ENCODE measurements at places on chromosomes 1 and 21.

GRCh38 chr1:165875171-165875570, 47.8 kb downstream of the UCK2 start:
- no peaks in the 10 kb centered on the region for H3K27me3 ChIP-seq
- no peak for DNase-seq
- no peak overlapping the region for H3K4me3 ChIP-seq
- H3K4me1 ChIP-seq = peaks cover 4% of the 10 kb centered on the region

- H3K27ac ChIP-seq = no peak overlapping the region
- no peaks in the 10 kb centered on the region for H3K36me3 ChIP-seq
- no peak for DNase-seq
- H3K27me3 ChIP-seq = no peaks in the 10 kb centered on the region
Observed at GRCh38 chr1:228998179-228998578, 262.9 kb downstream of the RHOU start.

DNA sequence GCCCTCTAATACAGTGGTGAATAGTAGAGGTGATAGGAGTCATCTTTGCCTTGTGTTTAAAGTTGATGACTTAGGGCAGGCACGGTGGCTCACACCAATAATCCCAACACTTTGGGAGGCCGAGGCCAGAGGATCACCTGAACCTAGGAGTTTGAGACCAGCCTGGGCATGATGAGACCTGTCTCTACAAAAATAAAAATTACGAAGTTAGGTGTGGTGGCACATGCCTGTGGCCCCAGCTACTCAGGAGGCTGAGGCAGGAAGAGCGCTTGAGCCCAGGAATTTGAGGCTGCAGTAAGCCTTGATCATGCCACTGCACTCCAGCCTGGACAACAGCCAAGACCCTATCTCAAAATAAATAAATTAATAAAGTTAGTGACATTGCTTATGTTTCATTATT, 26.6 kb downstream of the CAPZA1 start:
- H3K36me3 ChIP-seq = peaks cover 22% of the 10 kb centered on the region
- H3K27ac ChIP-seq = no peak overlapping the region
- DNase-seq = no peak
- H3K27me3 ChIP-seq = no peaks in the 10 kb centered on the region
- H3K4me1 ChIP-seq = no peaks in the 10 kb centered on the region
- no peak overlapping the region for H3K4me3 ChIP-seq

DNA sequence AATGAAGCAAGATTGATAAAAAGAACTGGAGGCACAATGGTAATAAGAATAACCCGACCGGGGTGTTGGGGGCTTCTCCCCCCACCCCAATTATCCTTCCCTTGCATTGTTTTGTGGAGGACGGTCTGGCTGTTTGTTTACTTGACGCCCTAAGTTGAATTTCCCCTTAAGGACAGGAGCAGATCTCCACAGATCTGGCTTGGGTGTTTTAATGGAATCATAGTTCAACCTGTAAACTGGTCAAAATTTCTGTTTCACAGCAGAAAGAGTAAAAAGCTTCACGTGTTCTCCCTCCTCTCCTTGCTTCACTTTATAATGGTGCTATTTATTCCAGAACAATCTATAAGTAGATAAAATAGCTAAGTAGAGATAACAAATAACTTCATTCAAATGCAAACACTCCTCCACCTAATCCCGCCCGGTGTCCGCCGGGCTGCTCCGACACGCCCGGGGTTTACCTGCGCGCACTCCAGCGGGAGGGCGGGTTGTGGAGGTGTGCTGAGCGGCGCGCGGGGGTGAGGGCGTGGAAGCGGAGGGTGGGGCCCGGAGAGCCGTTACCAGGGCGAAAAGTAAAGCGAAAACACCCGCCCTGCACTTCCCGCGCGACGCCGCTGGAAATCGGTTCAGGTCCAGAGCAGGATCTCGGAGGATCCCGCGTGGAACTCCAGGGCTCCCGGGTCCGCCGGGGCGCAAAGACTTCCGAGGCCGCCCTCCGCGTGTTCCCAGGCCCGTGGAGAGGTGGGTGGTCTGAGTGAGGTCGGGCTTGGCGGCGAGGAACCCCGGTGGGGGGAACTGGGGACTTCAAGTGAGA, 2.0 kb upstream of the ATF3 start:
- peak; percentile 40 for DNase-seq
- H3K4me3 ChIP-seq = peak overlapping the region; percentile 72
- peaks cover 7% of the 10 kb centered on the region for H3K4me1 ChIP-seq

DNA sequence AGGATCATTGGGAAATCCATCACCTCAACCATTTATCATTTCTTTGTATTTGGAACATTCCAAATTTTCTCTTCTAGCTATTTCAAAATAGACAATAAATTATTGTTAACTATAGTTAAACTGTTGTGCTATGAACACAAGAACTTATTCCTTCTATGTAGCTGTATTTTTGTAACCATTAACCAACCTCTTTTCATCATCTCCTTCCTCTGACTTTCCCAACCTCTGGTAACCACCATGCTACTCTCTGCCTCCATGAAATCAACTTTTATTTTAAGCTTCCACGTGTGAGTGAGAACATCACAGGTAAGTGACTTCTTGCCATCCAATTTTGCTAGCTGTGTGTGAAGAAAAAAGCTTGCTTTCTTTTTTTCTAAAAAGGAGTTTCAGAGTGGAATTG, 418 bp downstream of the IFI44L start:
- no peak for DNase-seq
- no peaks in the 10 kb centered on the region for H3K36me3 ChIP-seq
- H3K27ac ChIP-seq = no peak overlapping the region
